ENCODE measurements at places on chromosomes 13 and 19.
A peak's percentile ranks its signal among the peaks of the same experiment; 100 is the strongest.

- DNase-seq = no peak
These were observed 803.6 kb downstream of the DIAPH3 start for GRCh38 chr13:59360108-59360507.

DNA sequence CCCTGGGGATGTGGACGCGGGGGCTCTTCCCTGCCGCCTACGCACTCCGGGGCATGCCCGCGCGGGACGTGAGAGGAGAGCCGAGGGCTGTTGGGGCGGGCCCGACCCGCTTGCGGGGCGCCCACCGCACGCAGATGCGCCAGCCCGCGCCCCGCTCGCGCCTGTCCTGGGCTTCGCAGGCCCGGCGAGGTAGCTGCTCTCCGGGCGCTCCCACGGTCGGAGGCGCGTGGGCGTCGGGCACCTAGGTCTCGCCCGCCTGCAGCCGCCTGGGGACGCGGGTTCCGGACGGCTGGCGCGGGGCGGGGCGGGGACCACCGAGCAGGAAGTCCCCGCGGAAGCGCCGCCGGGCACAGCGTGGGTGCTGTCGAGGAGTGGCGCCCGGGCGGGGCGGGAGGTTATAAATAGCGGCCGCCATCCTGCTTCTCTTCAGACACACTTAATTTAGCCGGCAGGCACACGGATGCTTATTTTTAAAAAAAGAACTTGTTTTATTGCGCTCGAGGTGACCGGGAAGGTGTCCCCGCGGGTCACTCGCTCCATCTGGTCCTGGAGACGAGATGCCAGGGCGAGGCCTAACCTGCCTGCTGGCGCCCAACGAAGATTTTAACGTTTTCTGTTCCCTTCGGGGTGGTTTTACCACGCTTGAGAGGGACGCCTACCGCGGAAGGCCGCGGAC, 561 bp upstream of the GJA3 start:
- peak; percentile 75 for DNase-seq

- peak; percentile 77 for DNase-seq
These were observed 3.0 kb downstream of the SIGLEC9 start for GRCh38 chr19:51127755-51128154.

DNA sequence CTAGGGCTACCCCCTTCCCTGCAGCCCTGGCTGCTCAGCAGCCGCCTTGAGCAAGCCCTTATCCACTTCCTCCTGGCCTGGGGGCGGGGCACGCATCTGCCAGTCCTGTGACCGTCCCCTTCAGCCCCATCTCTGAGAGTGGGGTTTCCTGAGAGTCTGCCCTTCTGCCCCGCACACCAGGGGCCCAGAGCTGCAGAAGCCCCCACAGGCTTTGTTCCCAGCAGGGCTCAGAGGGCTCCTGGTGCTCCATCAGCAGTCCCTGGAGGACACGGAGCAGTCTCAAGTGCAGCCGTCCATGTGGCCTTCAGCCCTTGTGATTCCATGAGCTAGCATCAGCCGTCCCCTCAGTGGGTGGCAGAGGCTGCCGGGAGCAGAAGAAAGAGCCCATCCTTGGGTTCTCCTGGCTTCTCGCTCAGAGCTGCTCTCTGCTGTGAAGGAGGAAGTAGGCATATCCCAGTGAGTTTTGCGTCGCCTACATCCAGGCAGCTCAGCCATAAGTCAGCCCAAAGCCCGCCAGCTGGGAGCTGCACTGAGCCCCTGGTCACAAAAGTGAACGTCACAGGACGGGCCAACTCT, 16.3 kb downstream of the MYO9B start:
- DNase-seq = peak; percentile 70

- no peak for DNase-seq
These were observed 11.6 kb downstream of the MIR17HG start for GRCh38 chr13:91359111-91359510.

- DNase-seq = no peak
These were observed 331.0 kb downstream of the DNAJC15 start for GRCh38 chr13:43354153-43354945.

DNA sequence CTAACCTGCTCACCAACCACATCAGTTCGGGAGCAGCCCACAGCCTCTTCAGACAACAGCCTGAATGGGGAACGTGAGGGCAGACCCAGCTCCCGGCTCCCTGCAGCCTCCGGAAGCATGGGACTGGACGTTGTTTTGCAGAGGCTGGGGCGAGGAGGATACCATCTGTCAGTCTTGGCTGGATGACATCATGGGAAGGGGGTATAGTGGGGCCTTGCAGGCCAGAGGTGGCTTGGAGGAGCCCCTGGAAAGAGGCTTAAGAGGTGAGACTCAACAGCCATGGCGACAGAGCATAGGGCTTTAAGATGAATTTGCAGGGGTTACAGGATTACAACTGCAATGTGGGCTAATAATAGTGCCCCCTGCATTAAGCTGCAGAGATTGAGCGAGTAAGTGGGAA, 1.5 kb downstream of the FXYD3 start:
- no peak for DNase-seq

- no peak for DNase-seq
These were observed 142.4 kb downstream of the URI1 start for GRCh38 chr19:30084390-30084819.

- DNase-seq = no peak
These were observed 36.4 kb downstream of the MAU2 start for GRCh38 chr19:19356901-19357566.

GRCh38 chr19:5038631-5039271, 69.8 kb downstream of the KDM4B start:
- DNase-seq = no peak

DNA sequence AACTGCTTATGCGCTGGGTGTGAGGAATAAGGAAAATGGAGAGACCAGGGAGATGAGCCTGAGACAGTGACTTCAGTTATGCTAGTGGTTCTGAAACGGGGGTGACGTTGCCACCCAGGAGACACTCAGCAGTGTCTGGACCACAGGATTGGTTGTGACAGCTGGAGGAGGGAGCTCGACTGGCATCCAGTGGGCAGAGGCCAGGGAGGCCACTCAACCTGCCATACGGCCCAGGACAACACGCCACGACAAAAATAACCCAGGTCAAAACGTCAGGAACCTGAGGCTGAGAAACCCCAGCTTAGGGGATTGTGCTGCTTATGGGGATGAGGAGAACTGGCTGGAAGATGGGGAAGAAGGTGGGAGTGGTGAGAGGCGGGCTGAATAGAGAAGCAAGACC, 10.4 kb downstream of the ZSCAN5A start:
- no peak for DNase-seq

DNA sequence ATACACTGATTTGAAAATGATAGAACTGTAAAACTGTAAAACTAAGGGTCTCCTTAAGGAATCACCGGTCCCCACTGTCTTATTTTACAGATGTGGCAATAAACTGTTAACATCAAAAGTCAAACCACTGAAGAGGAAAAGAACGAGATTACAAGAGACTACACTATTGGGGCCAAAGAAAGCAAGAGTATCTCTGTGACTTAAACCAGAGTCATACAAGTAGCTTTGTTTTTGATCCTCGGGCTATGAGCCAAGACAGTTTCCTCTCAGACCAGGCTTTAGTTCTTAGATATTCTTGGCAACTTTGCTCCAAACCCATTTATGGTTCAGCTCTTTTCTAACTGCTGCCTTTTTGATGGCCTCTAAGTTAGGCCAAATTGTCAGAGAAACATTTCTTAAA, 113.8 kb downstream of the TBC1D4 start:
- no peak for DNase-seq

DNA sequence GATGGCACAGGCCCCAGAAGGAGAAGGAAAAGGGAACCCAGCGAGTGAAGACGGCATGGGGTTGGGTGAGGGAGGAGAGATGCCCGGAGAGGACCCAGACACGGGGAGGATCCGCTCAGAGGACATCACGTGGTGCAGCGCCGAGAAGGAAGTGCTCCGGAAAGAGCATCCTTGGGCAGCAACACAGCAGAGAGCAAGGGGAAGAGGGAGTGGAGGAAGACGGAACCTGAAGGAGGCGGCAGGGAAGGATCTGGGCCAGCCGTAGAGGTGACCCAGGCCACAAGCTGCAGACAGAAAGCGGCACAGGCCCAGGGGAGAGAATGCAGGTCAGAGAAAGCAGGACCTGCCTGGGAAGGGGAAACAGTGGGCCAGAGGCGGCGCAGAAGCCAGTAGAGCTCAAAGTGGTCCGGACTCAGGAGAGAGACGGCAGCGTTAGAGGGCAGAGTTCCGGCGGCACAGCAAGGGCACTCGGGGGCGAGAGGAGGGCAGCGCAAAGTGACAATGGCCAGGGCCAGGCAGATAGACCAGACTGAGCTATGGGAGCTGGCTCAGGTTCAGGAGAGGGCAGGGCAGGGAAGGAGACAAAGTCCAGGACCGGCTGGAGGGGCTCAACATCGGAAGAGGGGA, 1.1 kb downstream of the PPP1R12C start:
- peak; percentile 68 for DNase-seq

DNA sequence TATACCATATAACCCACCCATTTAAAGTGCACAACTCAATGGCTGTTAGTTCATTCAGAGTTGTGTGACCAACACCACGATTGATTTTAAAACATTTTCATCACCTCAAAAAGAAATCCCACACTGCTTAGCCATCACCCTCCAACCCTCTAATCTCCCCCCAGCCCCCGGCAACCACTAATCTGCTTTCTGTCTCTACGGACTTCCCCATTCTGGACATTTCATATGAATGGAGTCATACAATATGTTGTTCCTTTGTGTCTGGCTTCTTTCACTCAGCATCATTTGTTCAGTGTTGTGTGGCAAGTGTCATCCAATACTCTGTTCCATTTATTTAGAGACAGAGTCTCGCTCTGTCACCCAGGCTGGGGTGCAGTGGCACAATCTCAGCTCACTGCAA, 4.0 kb upstream of the PNMA8B start:
- no peak for DNase-seq

DNA sequence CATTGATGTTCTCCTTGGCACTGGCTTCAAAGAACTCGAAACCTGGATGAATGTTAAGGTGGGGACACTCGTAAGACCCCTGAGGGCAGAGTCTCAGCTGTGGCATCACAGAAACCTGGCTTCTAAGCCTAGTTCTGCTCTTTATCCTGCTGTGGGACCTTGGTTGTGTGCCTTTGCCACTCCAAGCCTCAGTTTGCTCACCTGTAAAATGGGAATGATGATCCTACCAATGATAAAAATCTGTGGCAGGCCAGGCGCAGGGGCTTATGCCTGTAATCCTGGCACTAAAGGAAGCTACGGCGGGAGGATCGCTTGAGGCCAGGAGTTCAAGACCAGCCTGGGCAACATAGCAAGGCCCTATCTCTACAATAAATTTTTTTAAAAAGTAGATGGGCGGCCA, 13.9 kb downstream of the RAB3D start:
- DNase-seq = no peak

DNA sequence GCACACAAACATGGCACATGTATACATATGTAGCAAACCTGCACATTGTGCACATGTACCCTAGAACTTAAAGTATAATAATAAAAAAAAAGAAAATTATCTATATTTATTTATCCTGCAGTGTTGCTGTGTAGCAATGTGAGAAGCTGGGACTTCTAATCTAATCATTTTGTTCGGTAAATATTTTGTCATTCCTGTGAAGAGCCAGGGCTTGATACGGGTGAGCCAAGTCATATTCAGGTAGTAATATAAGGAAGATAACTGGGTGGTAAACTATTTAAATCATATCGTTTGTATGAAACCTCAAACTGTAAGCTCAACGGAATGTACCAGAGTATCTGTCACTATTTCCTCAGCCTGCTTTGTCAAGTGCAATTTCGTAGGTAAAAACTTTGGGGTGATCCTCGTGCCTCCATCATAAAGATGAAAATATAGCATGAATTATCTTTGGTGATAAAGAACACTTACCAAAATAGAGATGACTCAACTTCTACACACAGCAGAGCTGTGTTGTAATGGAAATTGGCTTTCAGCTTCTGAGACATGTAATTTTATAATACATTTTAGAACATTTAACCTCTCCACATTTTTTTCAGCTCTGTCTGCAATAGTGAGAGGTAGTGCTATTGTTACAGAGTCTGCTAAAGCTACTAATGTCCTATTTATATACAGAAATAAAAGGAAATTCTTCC, 92.9 kb downstream of the PCDH9 start:
- no peak for DNase-seq

DNA sequence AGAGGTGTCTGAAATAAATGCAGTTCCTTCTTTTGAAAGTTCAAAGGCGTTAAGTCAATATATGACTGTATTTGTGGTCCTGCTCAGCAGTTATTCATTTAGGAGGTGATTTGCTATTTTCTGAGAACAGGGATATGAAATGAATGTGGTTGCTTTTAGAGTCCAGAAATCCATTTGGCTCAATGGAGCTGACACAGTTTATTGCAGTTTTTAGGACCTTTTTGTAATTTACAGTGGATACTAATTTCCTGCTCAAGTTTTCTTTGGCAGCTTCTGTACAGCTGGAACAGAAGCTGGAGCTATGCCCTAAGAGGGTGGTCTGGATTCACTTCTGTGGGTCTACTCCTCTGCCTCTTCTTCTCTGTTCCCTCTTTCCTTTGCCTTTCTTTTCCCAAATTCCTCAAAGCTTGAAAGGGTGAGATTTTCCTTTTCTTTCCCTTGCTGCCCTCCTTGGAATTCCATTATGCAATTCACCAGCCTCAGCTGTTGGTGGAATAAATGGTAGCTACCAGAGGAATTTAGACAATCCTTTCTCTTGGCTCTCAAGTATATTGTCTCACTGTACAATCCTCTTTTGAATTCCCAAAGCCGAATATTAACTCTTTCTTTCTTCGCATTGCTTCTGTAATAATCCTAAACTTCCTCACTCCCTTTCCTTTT, 39.9 kb downstream of the ITGBL1 start:
- DNase-seq = no peak

- DNase-seq = no peak
These were observed 6.7 kb downstream of the TM9SF2 start for GRCh38 chr13:99507986-99508385.

DNA sequence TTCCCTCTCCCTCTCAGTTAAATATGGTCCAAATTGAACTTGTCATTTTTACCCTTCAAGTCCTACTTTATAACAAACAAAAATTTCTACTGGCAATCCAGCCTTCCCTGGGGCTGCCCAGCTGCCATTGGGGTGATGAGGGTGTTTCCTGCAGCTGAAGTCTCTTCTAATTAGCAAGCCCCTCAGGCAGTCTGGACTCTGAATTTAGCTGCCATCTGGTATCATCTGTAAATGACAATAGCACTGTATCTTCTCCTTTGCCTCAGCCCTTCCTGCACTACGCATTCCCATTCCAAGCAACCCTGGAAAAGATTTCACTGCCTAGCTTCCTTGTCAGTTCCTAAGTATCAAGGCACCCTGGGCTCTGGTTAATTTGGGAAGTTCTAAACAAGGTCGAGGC, 331.1 kb upstream of the KLF12 start:
- DNase-seq = no peak

DNA sequence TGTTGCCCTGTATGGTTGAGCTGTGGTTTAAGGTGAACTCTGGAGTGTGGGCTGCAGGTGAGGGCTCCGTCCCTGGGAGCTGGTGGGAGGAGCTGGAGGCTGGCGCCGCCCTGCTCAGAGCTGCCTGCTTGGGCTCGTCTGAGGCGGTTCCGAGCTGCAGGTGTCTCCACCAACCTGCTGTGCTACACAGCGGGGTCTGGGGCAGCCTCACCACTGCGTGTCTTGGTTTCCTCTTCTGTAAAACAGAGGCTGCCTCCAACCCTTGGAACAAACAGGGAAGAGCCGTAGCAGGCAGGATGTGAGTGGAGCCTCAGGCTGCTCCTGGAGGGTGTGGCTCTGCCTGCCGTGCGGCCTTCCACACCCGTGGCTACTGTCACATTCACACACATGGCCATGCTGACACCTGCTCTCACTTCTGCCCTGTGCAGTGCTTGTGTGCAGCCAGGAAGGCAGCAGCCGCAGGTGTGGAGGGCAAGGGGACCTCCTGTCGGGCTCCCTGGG, 21.4 kb downstream of the NAXD start:
- no peak for DNase-seq

GRCh38 chr19:13025819-13026456, 30.7 kb downstream of the NFIX start:
- DNase-seq = no peak
